ENCODE measurements at places on chromosomes 5 and 9.

GRCh38 chr5:17189381-17190036 is 27.9 kb upstream of the BASP1 start:
- no peak for DNase-seq

- DNase-seq = no peak
Observed at GRCh38 chr5:11383506-11384095, 520.6 kb downstream of the CTNND2 start.

DNA sequence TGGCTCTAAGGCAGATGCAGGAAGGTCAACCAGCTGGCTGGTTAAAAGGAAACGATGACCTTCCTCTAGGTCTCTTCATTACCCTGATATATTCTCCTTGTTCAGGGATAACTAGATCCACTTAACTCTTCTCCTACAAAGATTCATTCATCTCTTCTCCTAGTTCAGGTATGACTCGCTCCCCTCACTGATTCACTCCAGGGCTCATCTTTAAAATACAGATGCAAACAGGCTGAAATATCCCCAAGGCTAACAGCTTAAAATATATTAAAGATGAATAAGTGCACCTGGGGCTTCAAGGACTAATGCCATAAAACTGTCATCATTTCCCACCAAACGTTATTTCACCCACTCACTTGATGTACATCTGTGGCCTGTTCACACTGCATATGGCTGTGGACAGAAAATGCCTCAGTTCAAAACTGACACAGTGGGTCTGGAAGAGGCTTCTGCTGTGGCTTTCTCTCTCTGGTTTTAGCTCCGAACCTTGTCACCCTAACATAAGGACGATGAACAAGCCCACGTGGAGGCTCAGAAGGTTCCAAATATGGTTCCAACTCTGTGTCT is 366.9 kb downstream of the DEPDC1B start:
- DNase-seq = no peak

- DNase-seq = no peak
Observed at GRCh38 chr9:16039218-16039987, 486.6 kb downstream of the CCDC171 start.

DNA sequence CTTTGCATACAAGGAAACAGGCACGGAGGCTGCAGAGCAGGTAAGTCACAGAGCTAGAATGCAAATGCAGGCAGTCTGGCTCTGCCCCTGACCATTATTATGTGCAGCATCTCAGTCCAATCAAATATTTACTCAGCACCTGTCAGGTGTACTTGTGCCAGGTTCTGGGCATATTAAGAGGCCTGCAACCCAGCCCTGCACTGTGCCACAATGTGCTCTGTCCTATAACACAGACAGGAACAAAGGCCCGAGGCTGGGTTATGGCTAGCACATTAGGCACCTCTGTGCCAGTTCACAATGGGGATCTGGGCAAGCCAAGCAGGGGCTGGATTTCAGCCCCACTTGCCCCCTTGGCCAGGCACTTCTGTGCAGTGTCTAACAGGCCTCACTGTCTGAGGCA is 14.0 kb downstream of the ARL15 start:
- no peak for DNase-seq

- DNase-seq = no peak
Observed at GRCh38 chr5:1387059-1387755, 42.3 kb upstream of the CLPTM1L start.

DNA sequence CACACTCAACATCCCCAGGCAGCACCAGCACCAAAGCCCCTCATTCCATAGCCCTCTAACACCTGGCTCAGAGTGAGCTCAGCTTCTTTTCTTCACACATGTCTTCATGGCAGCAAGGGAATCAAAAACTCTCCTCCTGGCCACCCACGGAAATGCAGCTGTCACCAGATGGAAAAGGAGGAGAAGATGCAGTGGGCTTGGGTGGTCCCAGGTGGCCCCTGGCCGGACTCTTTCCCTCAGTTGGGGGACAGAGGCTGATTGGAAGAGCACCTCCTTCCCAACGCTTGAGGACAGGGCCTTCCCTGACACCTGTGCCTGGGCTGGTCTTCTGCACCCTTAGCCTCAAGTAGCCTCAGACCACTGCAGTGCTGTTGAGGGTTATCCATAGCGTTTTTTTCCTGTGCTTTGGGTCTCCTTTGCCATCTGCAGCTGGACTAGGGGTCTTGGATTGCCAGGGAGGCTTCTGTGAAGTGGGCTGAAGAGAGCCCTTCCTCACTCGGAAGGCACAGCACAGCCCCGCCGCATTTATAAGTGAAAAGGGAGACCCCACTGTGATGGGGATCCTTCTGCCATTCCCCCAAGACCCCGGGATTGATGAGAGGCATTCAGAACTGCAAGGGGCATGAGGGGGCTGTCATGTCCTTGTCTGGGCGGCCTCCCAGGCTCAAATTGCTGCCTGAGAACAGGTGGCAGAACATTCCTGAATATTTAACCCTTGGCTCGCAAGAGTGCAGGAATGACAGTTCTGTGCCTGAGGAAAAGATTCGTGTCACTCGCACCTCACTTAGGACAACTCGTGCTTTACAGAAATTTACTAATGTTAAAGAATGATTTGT is 200.0 kb downstream of the AUH start:
- peak; percentile 58 for DNase-seq

GRCh38 chr9:34267660-34268059 is 61.4 kb downstream of the KIF24 start:
- DNase-seq = no peak

DNA sequence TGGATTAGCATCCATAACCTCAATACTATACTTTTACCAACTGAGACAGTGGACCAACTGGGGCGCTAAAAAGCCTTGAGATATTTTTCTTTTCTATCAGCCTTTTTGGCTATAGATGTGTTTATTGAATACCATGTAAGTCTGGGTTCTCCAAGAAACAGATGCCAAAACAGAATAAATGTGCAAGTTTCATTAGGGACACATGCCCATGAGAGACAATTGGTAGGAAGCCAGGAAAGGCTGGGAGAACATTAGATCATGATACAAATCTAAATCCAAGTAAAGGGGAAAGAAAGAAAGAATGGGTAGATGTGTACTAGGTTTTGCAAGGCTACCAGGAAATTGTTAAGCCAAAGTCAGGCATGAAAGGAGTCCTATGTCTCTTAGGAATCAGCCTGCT is 152.5 kb downstream of the KCTD16 start:
- DNase-seq = no peak

- no peak for DNase-seq
Observed at GRCh38 chr9:124041817-124042116, 30.2 kb downstream of the LHX2 start.

DNA sequence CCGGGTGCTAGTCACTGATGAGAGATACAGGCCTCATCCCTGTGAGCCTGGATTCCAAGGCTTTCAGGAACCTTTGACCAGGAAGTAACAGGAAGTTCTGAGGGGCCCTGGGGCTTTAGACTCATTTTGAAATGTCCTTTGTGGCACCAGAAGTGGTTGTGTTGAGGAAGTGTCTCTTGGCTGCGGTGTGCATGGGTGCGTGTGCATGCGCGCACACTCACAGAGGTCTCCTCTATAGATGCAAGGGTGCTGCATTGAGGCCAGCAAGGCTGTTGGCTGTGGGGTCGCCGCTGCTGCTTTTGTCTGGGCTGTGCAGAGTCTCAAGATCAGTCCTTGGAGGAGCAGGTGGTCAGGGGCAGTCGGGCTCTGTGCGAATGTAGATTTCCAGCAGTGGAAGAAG is 7.6 kb downstream of the RAB24 start:
- DNase-seq = no peak

DNA sequence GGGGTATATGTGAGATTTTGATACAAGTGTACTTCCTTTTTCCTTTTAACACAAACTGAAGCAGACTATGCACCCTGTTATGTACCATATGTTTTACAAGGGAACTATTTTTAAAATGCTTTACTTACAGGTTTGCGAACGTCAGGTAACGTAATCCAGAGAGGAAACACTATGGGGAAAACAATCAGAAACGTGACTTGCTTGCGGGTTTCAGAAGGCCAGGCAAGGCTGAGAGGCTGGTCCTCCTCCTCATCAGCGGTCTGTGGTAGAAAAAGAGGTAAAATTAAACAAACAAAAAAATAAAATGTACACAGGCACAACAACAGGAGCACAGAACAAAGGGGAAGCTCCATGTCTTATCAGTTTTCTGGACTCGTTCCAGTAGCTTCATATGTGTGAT is 141.2 kb downstream of the ACER2 start:
- no peak for DNase-seq

Data from vagina (tissue), 2 donors.